ENCODE measurements at places on chromosomes 11 and 22.

DNA sequence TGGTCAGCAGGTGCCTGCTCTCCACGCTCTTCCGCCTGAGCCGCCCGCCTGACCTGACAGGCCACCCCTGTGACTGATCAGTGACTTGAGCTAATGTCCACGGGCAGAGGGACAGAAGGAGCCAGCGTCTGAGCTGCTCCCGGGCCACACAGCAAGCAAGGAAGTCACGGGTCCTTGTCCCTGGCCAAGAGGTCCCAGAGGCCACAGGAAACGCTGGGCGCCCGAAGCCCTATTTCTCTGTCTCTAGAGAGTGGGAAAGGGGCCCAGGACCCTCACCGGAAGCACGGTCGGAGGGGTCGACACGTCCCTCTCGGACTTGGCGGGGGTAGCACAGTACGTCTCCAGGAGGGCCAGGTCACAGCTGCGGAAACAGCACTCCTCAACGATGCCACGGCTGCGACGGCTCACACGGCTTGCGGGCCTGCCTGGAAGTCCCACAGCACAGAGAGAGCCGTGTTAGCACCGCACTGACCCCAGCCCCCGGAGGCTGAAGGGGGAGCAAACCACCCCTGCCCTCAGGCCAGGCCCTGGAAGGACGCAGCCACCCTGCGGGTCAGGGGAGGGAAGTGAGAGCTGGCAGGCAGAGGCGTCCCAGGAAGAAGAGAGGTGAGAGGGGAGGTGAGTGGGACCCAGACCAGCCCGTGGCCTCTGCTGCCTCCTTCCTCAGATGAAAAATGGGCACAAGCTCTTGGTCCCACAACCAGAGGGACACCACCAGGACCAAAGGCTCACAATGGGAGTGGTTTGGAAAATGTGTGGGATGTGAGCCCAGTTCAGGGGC, 5.8 kb downstream of the IGF2 start:
- DNase-seq = no peak

DNA sequence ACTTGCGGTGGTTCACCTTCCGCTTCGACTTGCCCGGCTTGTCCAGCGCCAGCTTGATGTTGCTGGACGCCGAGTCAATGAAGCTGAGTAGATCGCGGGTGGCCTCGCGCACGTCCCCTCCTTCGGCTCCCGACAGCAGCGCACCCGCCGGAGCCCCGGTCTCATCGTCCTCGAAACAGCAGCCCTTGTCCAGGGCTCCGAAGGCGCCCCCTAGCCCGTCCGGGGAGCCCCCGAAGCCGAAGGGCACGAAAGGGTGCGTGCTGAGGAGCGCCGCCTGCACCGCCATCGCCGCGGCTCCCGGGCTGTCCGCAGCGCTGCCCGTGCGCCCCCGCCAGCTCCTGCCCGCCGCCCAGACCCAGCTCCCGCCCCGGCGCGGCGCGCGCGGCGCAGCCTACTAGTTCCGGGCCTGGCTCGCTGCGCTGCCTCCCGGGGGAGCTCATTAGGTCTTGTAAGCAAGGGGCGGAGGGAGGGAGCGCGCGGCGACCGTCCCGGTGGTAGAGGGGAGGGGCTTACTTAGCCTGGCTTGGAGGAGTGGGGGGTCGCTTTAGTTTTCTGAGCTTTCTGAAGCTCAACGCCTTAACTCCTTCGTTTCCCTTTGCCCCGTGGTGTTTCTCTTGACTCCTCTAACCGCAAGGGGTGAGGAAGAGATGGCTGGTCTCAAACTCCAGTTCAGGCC, at the start of gene FAM181B:
Gene FAM181B (minus strand): TSS at position 421 of the 676 bp plus-strand sequence. CDS start 135 bp downstream, at position 286.
- DNase-seq = no peak

DNA sequence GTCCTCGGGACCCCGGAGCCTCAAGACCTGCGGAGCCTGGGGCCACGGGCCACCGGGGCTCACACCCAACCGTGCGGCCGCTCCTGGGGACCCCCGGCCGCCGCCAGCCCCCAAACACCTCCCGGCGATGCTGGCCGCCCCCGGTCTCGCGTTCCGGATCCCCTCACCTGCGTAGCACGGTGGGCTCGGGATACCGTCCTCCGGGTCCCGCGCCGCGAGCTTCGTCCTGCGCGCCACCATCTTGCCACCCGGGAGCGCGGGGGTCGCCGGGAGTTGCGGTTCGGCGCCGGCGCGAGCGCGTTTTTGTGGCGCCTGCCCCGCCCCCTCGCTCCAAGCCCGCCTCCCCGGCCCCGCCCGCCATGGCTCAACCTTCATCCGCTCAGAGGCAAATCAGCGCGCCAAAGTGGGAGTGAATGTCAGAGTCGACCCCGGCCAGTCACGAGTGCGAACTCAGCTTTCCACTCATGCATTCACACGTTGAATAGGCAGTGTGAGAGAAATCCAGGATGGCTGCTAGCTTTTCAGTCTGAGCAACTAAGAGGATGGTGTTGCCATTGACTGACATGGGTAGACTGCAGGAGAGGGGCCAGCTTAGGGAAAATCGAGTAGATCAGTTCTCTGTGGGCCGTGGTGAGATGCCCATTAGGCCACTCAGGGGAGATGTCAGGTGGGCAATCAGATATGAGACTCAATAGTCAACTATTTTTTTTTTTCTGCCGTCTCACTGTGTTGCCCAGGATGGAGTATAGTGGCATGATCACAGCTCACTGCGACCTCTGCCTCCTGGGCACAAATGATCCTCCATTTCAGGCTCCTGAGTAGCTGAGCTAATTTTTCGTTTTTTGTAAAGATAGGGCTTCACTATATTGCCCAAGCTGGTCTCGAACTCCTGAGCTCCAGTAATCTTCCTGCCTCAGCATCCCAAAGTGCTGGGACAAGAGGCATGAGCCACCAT, 28.3 kb downstream of the SERHL2 start:
- DNase-seq = peak; percentile 59

GRCh38 chr22:27144321-27144720, 486.9 kb downstream of the MIAT start:
- no peak for DNase-seq

DNA sequence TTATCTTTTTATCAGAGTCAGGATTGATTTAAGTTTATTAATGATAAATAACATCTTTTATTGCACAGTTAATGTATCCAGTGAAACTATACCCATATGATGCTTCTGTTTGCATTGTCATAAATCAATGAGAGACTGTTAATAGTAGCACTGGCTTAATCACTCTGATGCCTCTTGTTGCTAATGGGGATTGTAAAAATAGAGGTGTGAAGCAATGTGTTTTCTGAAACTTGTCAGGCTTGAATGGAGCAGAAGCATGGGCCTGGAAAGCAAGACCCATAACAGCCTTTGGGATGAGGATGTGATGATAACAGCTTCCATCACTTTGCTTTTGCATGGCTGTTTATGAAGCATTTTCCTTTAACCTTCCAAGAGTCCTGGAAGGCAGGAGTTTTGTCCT, 319.7 kb downstream of the DDX10 start:
- no peak for DNase-seq

DNA sequence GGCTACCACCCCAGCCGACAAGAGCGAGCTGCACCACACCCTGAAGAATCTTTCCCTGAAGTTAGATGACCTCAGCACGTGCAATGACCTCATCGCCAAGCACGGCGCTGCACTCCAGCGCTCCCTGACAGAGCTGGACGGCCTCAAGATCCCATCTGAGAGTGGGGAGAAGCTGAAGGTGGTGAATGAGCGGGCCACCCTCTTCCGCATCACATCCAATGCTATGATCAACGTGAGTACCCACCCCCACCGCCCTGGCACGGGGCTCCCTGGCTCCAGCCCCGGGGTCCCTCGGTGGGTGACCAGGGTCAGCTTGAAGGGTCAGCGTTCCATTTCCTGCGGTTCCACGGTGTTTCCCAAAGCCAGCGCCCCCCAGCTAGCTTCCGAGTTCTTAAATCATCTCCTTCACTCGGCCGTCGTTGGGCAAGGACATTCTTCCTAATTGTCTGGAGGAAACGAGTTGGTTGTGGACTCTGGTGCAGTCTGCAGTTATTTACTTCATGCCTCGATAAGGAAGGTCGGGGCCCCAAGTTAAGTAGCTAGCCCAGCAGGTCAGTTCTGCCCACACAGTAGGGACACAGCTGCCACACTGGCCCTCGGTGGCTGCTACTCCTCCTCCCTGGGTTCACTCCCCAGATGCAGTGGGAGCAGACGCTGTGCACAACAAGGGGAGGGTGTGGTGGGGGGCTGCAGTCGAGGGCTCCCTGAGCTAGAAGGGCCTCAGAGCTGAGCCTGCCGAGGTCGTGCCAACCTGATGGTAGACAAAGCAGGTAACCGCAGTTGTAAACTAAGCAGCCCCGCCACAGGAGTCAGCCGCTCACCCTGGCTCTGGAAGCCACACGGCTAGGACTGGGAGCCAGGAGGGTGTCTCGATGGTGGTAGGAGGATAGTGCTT, 97.9 kb downstream of the MORC2 start:
- no peak for DNase-seq

- no peak for DNase-seq
Measured at GRCh38 chr11:93895106-93895862, 44.9 kb upstream of the VSTM5 start.

DNA sequence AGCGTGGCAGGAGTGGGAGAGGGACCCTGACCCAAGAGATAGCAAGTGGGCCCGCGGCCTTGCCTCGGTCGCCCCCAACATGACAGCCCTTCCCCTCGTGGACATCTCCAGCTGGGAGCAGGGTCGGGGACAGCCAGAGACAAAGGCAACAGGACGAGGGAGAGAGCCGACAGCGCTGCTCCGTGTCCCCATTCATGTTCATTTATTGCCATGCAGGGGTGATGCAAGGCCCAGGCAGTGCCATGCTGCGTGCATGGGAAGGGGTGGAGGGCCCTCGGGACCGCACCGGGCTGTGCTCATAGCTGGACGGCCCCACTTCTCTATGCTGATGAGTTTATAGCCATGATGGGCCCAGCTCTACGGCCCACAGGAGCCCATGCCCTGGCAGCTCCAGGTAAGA, 12.7 kb downstream of the MRPL23 start:
- DNase-seq = no peak

DNA sequence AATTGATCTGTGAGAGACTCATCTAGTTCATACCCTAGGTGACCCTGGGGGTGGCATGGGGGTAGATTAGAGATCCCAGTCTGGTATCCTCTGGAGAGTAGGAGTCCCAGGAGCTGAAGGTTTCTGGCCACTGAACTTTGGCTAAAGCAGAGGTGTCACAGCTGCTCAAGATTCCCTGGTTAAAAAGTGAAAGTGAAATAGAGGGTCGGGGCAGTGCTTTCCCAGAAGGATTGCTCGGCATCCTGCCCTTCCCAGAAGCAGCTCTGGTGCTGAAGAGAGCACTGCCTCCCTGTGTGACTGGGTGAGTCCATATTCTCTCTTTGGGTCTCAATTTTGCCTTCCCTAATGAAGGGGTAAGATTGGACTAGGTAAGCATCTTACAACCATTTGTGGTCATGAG, 653 bp downstream of the IL18BP start:
- no peak for DNase-seq

- DNase-seq = no peak
Measured at GRCh38 chr11:30426781-30427180, 103.9 kb downstream of the ARL14EP start.

GRCh38 chr22:29044657-29045176, 16.9 kb downstream of the C22orf31 start:
- no peak for DNase-seq

DNA sequence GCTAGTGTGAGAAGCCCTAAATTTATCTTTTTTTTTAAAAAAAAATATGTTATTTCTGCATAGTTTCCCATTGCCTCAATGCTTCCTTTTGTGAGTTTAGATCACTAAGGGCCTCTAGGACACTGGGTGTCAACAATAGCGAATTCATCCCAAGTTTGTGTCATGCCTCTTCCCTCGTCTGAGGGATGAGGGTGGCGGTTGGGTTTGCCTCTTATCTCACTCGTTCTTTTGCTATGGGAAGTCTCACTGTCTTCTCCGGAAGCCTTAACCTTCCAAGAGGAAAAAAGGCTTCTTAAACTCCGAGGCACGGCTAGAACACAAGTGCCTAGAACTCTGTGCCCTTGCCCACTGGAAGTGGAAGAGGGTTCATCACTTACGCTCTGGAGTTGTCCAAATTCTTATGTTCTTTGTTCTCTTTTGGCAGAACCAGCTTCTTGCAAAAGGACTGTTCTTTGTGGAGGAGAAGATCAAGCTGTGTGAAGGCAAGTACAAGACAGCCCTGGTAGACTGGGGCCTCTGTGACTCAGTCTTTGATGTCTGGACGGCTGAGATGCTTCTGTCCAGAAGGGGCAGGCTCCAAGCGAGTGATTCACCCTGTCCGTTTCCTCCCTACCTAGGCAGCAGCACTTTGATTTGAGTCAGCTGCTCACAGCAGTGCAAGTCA, 78.5 kb downstream of the TRAF6 start:
- DNase-seq = no peak

- DNase-seq = no peak
Measured at GRCh38 chr11:118928870-118929500, 3.3 kb upstream of the BCL9L start.

All from stimulated activated CD8-positive, alpha-beta memory T cell treated with anti-CD3 and anti-CD28 coated beads, Interleukin-15, amount 100 ng/mL, for 1 hour (primary cell).